ENCODE measurements at places on chromosomes 3 and 15.

GRCh38 chr15:66943456-66944095 lies 121.8 kb upstream of the SMAD3 start:
- DNase-seq, result no peak

DNA sequence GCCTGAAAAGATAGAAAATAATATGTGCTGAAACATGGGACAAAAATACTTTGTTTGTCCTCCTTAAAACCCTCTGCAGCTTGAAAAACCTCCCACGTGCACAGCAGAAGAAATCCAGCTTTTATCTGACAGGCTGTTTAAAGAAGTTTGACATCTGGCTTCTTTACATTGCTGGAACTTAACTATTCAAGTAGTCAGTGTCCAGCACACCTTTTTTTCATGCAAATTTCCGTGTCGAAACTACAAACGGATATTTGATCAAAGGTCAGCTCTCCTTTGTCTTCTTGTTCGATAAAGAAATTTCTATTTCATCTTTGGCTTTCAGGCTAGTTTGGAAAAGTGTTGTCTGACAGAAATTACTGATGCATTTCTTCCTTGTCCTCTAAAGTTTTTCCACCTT lies 66.8 kb upstream of the KBTBD8 start:
- DNase-seq, result no peak

- no peak for DNase-seq
Observed at GRCh38 chr15:92803536-92803851, 96.6 kb upstream of the CHD2 start.

DNA sequence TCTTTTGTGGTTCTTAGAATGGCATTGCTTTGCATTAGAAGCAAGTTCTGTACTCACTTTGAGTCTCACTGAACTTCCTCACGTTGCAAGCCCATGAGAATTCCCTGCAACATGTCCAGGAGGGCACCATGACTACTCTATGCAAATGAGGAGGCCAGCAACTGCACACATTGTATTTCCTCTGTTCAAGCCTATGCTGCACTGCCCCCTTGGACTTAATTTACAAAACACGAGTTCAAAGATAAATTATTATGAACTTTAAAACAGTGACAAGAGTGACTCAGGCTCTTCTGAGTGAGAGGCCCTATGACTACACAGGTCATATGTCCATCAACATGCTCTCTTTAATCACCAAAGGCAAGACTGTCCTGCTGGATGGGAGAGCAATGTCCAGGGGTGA lies 484.2 kb upstream of the ATP11B start:
- no peak for DNase-seq

DNA sequence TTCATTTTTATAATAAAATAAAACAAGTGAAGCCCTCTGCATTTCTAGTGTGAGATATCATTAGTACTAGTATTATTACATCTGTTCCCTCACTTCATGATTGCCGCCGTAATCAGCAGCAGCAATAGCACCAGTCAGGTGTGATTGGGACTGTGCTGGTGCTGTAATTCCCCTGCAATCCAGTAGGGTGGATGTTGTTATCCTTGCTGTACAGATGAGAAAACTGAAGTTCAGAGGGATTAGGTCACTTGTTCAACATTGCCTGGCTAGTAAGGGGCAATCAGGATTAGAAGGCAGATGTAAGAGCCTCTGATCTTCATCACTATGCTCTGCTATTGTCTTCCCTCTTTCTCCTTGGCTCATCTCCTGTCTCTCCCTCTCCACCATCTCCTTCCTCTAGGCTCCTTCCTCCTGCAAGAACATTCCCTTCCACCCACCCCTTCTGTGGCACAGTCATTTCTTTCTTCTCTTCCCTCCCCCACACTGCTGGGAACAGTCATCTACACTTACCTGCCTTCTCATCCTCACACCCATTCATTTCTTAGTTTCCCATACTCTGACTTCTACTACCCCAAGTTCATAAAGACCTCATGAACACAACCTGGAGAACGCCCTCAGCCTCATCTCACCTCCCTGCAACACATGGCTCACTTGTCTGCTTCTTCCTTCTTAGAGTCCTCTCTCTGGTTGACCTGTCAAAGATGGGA lies 29.7 kb downstream of the CRYGS start:
- DNase-seq, result peak; percentile 58

DNA sequence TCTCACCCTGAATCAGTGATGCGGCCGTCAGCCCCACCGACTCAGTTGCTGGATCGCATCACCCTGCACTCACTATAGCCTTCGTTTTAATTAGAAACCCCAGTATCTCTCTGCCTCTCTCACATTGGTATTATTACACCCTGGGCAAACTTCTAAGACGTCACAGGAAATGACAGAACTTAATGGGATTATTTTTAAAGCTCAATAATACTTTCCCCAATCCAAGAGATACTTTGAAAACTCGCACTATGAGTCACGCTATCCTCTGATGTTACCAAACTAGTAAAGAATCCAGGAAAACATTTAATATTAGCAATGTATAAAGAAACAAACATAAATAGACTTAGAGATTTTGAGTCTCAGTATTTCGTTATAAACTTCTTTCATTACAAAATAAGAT lies 36.6 kb downstream of the RUBCN start:
- no peak for DNase-seq

DNA sequence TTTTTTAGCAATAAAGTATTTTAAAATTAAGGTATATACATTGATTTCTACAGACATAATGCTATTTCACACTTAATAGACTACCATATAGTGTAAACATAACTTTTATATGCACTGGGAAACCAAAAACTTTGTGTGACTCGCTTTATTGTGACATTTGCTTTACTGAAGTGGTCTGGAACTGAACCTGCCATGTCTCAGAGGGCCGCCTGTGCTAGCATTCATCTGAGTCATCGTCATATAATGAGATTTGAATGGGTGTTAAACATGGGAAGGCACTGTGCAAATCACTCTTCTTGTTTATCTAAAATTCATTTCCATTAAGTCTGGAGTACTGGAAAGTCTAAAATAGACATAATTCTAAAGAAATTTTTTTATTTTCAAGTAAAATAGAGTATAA lies 12.9 kb downstream of the EIF2AK4 start:
- DNase-seq, result no peak

GRCh38 chr3:177597311-177598096 lies 400.2 kb upstream of the TBL1XR1 start:
- peak; percentile 56 for DNase-seq

- DNase-seq, result no peak
Observed at GRCh38 chr15:39623529-39623931, 42.7 kb downstream of the THBS1 start.

- no peak for DNase-seq
Observed at GRCh38 chr15:70415398-70415797, 317.7 kb upstream of the TLE3 start.
